Left ventricle myocardium inferior (tissue), 1 donor: ENCODE measurements at places on chromosomes 7 and 10.

DNA sequence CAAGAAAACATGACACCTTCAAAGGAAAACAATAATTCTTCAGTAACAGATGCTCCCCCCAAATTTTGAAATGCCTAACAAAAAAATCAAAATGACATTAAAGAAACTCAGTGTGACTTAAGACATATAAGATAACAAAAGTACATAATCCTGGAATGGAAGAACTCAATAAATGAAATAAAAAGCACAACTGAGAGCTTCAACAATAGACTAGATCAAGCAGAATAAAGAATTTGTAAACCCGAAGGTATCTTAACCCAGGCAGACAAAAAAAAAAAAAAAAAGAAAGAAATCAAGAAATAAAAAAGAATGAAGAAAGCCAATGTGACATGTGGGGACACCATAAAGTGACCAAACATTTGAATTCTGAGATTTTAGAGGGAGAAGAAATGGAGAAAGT lies 27.7 kb upstream of the LRRD1 start:
- no peak for DNase-seq

DNA sequence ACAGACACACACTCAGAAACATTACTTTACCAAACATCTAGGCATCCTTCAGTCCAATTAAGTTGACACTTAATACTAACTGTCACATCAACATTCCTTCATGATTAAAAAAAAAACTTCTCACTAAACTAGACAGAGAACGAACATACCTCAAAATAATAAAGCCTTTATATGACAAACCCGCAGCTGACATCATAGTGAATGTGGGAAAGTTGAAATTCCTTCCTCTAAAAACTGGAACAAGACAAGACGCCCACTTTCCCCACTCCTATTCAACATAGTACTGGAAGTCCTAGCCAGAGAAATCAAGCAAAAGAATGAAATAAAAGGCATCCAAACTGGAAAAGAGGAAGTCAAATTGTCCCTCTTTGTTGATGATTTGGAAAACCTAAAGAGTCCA lies 96.9 kb upstream of the PPP1R9A start:
- no peak for DNase-seq

DNA sequence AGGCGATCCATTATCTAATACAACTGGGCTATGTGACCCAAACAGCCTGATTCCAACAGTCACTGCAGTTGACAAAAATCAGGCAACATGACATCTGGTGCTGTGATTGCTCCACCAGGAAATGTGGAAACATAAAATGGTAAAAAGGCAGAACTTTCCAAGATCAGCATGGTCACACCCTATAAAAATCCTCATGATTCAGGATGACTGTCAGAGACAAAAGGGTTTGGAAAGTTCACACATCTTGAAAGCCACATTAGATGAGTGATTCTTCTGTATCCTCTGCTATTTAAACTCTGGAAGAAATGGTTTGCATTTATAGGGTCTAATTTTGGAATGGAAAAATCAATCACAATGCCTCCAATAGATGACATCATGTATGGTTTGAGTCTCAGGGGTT lies 662.6 kb upstream of the IGFBP3 start:
- no peak for DNase-seq

GRCh38 chr7:44284881-44285541 lies 40.4 kb downstream of the CAMK2B start:
- peak; percentile 7 for DNase-seq

- no peak for DNase-seq
Measured at GRCh38 chr10:90288391-90288933, 569.4 kb downstream of the HTR7 start.
